SK-N-SH (cell line): ENCODE measurements at places on chromosomes 3 and 15.

- DNase-seq, result no peak
Observed at GRCh38 chr3:136141891-136142290, 54.2 kb downstream of the MSL2 start.

DNA sequence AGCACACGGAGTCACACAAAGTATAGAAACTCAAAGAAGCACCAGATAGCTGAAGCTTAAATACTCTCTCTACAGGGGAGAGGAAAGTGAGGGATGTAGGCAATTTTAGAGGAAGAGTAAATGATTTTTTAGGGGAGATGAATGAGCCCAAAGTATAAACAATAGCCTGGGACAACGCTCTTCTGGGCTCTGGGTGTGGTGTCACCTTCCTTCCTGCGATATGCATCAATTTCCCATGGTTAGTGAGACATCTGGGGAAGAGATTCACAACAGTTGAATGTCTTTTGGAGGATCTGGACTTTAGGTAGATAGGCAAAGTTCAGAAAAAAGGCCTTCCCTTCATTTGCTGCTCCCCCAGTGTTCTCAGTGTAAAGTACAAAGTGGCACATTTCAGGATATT lies 125.2 kb downstream of the EFHB start:
- DNase-seq, result no peak

DNA sequence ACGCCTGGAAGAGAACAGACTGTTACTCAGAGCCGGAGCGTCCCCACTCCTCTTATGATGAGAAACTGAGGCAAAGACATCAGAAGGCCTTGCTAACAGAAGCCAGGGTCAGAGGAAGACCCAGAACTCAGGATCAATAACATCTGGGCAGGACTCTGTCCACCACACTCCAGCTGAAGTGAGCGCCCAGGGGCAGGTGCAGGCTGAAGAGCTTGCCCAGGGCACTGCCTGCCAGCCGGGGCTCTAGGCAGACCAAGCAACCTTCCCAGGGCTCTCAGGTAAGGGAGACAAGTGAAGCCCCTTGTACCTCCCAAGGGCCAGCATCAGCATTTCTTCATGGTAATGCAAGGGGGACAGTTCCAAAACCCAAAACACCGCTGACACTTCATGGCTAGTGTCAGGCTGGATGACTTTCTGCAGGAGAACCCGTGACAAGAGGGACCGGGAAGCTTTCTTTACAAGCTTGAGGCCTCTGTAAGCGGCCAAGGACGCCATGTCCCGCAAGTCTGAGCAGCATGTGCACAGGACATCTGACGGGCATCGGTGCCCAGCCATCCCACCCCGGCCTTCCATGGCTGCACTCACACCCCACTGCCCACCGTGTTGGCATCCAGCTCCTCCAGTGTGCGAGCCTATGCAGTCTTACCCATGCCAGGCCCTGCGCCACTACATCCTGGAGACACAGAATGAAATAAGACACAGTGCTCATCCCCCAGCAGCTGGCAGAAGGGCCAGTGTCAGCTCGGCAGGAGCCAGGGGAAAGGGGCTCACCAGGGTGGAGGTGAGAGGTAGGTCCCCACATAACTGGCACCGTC lies 14.1 kb downstream of the XXYLT1 start:
- no peak for DNase-seq

- no peak for DNase-seq
Observed at GRCh38 chr15:68674975-68675374, 96.2 kb downstream of the CORO2B start.

DNA sequence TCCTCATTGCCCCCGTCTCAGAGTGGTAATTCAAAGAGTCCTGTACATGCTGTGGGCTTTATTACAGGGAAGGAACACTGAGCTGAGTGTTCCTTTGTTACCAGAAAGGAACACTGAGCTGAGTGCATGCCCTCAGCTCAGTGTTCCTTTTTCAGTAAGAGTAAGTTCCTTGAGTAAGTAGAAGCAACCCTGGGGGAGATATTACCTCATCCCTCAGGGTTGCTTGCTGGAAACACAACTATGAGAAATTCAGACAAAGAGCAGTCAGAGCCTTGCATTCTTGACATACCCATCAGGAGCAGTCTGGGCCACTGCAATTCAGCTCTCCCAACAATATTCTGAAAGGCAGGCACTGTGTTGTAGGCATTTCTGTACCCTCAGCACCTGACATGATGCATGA lies 17.0 kb downstream of the CHRM5 start:
- no peak for DNase-seq

GRCh38 chr3:54071601-54072000 lies 50.8 kb upstream of the CACNA2D3 start:
- no peak for DNase-seq

DNA sequence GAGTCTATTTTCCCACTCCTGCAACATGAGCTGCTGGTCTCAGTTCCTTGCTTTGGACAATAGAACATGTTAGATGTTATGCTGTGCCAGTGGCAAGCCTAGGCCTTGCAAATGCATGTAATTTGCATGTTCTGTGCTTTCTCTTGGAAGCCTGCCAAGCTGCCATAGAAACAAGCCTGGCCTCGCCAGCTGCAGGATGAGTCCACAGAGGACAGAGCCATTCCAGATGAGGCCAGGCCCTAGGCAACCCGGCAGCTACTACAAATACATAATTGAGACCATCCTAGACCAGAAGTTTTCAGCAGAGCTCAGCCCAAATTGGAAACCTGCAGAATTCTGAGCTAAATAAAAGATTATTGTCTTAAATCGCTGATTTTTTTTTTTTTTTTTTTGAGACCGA lies 39.6 kb downstream of the TRIM69 start:
- peak; percentile 71 for DNase-seq

- DNase-seq, result no peak
Observed at GRCh38 chr3:89113344-89113743, 5.9 kb downstream of the EPHA3 start.

DNA sequence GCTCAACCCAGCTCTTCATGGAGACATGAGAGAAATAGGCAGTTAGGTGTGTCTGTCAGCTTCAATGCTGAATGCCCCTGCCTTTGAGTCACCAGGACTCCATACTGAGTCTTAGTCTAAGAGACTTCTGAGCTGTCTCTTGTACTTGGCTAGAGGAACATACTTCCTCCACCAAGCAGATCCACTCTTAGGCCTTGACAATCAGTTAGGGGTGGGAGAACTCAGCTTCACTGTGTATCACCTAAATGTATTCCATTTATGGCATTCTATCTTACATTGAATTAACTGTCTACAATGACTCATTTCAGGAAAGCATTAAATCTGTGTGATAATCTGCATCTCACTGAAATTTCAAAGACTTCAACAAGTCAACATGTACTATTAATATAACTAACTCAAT lies 66.0 kb downstream of the STAC start:
- DNase-seq, result no peak

DNA sequence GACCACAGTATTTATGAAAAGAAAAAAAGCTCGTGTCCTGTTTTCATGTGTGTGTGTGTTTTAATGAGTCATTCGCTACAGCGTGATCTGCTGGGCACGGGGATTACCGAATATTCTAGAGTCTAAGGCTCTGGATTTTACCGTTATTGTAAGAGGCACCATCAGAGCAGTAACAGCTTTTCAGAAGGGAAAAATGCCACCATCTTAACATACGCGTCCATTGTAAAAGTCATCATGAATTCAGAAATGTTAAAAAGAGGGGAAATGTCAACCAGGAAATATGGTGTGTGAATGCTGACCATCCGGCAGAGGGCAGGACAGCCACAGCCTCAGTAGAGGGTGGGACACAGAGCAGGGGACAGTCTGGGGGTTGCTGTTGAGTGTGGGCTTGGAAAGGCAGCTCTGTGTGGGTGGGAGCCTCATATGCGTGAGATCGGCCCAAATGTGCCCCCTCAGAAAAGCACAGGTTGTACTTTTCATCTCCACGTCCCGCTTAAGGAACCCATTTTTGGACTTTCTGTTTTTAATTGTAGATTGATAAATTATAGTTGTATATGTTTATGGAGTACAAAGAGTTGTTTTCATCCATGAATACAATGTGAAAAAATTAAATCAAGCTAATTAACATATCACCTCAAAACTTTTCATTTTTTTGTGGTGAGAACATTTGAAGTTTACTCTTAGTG lies 69.6 kb downstream of the ASB7 start:
- peak; percentile 85 for DNase-seq

GRCh38 chr15:59654046-59654445 lies 3.3 kb downstream of the GTF2A2 start:
- DNase-seq, result no peak

GRCh38 chr3:127002195-127003174 lies 19.6 kb downstream of the PLXNA1 start:
- peak; percentile 97 for DNase-seq

DNA sequence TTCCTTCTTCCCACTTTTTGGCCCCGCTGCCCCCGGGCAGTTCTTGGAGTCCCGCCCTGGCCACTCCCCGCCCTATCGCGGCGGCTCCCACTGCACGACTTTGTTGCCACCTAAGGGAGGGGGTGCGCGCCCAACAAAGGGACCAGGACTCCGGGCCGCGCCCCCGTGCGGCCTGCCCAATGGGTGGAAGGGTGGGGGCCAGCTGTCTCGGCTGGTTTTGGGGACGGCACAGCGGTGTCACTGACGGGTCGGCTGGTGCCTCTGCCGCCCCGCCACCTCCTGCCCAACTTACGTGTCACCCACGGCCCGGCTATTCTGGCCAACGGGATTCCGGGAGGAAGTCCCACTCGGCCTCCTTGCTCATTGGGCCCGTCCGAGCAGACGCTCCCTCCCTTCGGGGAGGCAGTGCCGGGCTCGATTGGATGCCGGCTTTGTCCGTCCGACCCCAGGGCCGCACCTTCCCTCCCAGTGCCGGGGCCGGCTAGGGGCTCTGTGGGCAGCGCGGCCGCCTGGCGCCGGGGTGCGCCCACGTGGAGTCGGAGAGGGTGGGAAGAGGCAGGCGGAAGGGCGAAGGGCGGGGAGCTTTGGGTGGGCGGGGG lies at the start of gene GOLIM4:
Gene GOLIM4 (minus strand): TSS at position 314 of the 599 bp plus-strand sequence. CDS start 639 bp downstream, outside the sequence.
- DNase-seq, result peak; percentile 95

DNA sequence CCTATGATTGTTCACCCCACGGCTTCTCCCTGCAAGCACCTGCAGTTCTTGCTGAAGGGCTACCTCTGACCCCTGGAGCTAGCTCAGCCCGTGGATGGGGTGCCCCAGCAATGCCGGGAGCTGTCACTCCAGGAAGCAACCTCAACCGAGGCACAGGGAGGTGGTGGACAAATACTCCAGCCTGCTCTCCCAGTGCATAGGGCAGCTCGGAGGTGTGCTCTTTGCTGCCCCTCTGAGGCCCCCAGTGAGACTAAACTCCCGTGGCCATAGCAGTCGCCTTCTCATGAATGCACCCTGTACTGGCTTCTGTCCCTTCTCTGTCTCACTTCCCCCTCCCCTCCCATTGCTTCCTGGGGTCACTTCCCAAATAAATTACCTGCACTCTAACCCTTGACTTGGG lies 48.5 kb downstream of the LINGO1 start:
- DNase-seq, result no peak

- no peak for DNase-seq
Observed at GRCh38 chr3:170905862-170906261, 2.6 kb downstream of the EIF5A2 start.

- DNase-seq, result peak; percentile 23
Observed at GRCh38 chr3:54374214-54374852, 252.0 kb downstream of the CACNA2D3 start.

GRCh38 chr15:56667517-56667916 lies 65.8 kb downstream of the ZNF280D start:
- DNase-seq, result no peak

- no peak for DNase-seq
Observed at GRCh38 chr3:100971798-100972197, 21.4 kb downstream of the ABI3BP start.

- DNase-seq, result no peak
Observed at GRCh38 chr15:99702895-99703602, 30.2 kb downstream of the LYSMD4 start.

DNA sequence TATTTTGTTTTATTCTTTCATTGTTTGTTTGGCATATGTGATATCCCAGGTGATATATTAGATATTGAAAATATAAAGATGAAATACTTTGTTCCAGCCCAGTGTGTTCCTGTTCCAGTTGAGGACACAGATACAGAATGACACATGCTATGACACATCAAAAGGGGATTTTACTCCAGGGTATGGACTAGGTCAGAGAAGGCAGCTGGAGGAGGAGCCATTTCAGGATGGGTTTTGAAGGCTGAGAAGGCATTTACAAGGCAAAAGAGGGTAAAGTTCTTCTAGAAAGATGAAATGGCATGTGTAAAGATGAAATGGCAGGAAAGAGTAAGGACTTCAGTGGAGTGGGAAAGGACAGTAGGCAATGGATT lies 163.8 kb downstream of the ZIC1 start:
- no peak for DNase-seq

DNA sequence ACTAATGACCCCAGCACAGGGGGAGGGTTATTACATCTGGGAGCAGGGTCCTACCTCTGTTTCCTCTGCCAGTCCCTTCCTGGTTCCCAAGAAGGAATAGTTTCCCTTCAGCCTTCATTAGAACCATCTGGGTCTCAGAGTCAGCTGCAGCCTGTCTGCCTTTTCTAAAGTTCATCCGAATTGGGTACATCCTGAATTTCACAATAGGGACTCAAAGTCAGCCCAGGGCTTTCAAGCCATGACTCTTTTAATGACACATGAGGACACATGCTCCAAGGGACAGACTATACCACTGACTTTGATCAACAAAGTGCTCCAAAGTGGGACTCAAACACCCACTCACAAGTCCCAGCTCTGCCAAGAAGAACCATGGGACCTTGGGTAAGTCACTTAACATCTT lies 12.7 kb upstream of the CRABP1 start:
- DNase-seq, result no peak

- DNase-seq, result no peak
Observed at GRCh38 chr3:126261037-126261436, 80.7 kb upstream of the ALDH1L1 start.

GRCh38 chr3:192840143-192840836 lies 77.4 kb downstream of the MB21D2 start:
- no peak for DNase-seq

DNA sequence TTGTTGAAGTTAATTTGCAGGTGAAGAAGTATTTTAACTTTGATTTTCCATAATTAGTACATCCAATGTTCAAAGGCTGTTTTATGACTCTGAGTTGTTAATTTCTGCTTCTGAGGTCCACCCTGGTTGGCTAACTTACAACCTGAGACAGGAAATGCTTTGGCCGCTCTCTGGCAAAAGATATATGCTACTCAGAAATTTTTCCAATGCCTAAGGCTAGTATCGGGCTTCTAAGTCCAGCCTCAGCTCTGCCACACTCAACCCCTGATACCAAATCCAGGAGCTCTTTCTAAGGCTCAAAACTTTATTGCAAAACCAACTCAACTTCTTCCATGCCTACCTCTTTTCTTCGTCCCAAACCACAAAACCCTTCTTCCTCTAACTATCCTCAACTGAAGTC lies 192.9 kb downstream of the NEK10 start:
- no peak for DNase-seq

GRCh38 chr3:102006812-102007485 lies 157.6 kb downstream of the NFKBIZ start:
- no peak for DNase-seq
